Naive thymus-derived CD4-positive, alpha-beta T cell (primary cell): ENCODE measurements at places on chromosomes 6 and 20. TPM values are rescaled to one million over a fixed set of nuclear protein-coding genes. Genes with fewer than 3 reads are reported as not detected.

The VIP gene
- polyA plus RNA-seq = not detected

The MTG2 gene
- 18.2 TPM for polyA plus RNA-seq

The EPPIN gene
- polyA plus RNA-seq = not detected

The GLO1 gene
- 97.3 TPM for polyA plus RNA-seq

The BLOC1S5 gene
- polyA plus RNA-seq = 31.4 TPM

The BPIFB1 gene
- not detected for polyA plus RNA-seq

The RNF144B gene
- polyA plus RNA-seq = 1.6 TPM
